ENCODE measurements at places on chromosomes 12 and 14.

DNA sequence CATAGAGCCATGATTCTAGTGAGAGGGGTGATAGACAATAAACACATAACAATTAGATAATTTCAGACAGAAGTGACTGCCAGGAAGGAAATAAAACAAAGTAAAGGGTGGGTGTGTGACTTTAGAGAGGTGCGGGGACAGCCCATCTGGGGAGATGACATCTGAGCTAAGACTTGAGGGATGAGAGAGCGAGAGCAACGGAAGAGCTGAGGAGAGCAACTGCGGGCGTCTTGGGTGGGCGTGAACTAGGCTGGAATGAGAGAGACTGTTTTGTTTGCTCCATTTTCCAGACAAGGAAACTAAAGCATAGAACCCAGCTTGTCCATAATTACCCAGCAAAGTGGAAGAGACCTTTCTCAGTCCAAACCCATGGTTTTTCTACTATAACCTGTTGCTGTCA, 25.3 kb downstream of the NRXN3 start:
- no peak for DNase-seq

DNA sequence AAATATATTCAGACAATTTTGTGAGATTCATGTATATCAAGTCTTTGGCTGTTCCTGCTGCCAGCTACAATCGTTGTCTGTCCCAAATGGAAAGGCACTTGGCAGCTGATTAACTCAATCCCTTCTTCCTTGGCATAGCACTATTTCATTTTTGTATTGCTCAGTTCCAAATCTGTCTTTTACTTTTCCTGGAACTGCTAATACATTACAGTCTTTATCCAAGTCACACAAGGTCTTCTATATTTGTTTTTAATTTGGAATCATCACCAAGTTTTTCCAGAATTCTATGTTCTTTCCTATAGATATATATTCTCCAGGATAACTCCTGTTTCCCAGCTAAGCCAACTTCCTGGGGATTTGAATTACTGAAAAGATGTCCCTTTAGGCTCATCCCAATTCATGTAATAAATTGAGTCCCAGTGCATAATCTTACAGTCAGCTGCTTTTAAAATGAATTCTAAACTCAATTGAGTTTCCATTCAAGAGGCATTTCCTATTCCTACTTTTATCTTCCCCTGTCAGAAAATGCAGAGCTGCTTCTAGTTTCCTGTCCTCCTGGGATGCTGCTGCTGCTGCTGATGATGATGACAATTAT, 45.9 kb downstream of the DYRK2 start:
- no peak for DNase-seq

- peak; percentile 19 for DNase-seq
Observed at GRCh38 chr12:18158774-18159557, 69.0 kb upstream of the RERGL start.

- no peak for DNase-seq
Observed at GRCh38 chr14:31127690-31128089, 79.9 kb downstream of the HECTD1 start.

DNA sequence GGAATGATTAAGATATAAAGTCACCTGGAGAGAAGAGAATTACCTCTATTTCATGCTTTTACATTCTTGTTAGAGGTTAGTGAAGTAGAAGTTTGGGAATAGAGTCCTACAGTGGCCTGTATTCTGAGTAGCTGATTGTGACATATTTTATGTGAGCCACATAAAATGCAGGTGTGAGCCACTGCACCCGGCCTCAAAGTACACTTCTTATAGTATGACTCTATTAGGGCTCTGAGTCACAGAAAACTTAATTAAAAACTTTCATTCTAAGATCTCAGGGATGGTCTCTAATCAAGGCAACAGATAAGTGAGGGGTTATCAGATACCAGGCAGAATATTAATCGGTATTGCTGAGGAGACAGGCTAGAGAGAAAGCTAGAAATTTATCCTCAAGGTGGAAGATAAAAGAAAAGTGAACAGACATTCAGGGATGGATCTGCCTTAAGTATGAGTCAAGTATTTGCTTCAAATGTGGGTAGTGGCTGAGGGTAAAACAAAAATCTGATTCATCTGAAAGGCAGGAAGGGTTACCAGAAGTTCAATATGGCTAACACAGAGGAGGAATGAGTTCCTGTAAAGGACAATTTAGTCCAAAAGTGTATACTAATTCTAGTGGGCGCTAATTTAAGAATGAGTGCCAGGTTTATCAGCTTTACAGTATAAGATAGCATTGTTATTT, 5.5 kb upstream of the G2E3 start:
- peak; percentile 37 for DNase-seq

DNA sequence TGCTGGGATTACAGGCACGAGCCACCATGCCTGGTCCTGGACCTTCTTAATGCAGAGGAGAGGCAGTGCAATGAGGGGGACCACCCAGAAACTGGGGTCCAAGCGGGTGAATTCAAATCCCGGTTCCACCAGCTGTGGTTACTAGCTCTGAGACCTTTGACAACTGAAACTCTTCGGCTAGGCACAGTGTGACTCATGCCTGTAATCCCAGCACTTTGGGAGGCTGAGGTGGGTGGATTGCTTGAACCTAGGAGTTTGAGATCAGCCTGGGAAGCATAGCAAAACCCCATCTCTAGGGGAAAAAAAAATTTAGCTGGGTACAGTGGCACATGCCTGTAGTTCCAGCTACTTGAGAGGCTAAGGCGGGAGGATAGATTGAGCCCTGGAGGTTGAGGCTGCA, 5.0 kb upstream of the CD4 start:
- DNase-seq, result no peak
